ENCODE measurements at places on chromosomes 4 and X. TPM values are rescaled to one million over a fixed set of nuclear protein-coding genes. Genes with fewer than 3 reads are reported as not detected.

The GYG2 gene
- polyA plus RNA-seq = 13.6 TPM

The PDZD4 gene
- polyA plus RNA-seq = 3.0 TPM

The ACE2 gene
- polyA plus RNA-seq = not detected

The IL9R gene
- 0.13 TPM for polyA plus RNA-seq

The TRIM60 gene
- not detected for polyA plus RNA-seq

The GAGE12H gene
- polyA plus RNA-seq = not detected
